ENCODE measurements at places on chromosomes 12 and 14. TPM values are rescaled to one million over a fixed set of nuclear protein-coding genes. Genes with fewer than 3 reads are reported as not detected.

- no peak for DNase-seq
Measured at GRCh38 chr14:82432301-82433105, 898.9 kb upstream of the SEL1L start.

- peak; percentile 63 for DNase-seq
Measured at GRCh38 chr14:54001189-54001878, 44.7 kb upstream of the BMP4 start.

- peak; percentile 72 for DNase-seq
Measured at GRCh38 chr14:76773188-76773885, 12.1 kb downstream of the VASH1 start.

- DNase-seq = peak; percentile 95
Measured at GRCh38 chr14:60331201-60332045, 82.4 kb downstream of the PPM1A start.

EPYC gene
- total RNA-seq = not detected

- no peak for DNase-seq
Measured at GRCh38 chr12:86959766-86960458, 703.7 kb upstream of the MGAT4C start.

DNA sequence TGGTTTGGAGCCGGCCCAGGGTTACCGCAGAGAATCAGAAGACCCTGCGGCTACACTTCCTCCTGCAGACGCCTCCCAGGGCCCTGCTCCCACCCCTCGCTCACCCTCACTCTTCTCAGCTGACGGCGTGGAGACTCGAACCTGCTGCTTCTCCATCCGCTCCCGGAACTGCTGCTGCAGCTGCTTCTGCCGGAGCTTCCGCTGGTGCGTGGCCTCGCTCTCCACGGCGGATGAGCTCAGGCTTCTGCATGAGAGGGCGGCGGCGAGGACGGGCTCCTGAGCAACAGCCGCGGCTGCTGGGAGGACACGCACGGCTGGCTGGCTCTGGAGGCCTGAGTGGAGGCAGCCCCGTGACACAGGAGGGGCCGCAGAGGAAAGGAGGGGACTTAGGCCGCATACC lies 33.3 kb downstream of the RAD52 start:
- peak; percentile 59 for DNase-seq

GPRC5D gene
- total RNA-seq = not detected

SERPINA9 gene
- not detected for total RNA-seq

DNA sequence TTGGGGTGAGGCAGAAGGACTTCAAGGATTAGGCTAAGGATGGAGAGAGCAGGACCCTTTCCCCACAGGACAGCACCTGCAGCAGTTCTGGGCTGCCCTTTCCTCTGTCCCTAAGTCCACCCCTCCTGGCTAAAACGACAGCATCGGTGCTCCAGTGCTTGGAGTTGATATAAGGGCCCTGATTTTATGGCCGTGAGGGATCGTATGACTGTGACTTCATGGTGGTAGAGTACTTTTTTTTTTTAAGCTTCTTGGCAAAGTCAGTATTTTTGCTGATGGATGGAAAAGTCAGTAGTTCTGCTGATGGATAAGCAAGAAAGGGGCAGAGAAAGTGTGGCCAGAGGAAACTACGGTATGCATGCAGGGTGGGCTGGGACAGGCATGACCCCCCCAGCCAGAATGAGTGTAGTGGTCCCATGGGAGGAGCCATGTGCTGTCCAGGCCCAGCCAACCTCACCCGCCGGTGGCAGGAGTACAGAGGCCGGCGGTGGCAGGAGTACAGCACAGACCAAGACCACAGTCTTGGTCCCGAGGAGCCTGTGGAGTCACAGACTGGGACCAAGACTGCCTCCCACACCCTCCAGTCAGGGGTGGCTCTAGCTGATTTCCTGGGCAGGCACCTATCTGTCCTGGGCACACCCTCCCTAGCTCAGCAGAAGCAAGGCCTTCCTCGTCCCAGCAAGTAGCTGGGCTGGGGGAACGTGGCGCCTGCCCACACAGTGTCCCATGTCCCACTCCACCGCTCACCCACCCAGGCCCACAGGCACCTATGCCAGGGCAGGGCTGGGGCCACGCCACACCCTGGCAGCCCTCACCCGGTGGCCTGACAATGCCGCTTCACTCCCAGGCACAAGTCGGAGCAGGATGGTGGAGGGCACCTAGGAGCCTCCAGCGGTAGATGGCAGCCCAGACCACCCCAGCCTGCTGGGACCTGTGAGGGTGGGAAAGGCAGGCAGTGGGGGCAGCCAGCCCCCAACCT lies 46.3 kb downstream of the CCDC88C start:
- no peak for DNase-seq

DNA sequence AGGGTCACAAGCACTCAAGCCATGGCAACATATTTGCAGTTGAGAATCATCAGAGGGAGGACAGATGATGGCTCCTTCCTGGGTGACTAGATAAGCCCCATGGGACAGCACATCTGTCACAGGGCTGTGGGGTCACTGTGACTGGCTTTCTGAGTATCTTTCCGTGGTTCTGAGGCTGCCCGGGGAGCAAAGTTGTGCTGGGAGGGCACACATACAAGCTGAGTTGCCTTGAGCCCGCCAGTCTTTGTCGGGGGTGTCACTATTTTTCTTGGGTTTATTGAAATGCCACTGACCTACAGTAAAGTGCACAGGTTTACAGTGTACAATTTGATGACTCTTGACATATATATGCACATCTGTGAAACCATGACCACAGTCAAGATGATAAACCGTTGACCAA lies 17.2 kb upstream of the KIF26A start:
- no peak for DNase-seq

DNA sequence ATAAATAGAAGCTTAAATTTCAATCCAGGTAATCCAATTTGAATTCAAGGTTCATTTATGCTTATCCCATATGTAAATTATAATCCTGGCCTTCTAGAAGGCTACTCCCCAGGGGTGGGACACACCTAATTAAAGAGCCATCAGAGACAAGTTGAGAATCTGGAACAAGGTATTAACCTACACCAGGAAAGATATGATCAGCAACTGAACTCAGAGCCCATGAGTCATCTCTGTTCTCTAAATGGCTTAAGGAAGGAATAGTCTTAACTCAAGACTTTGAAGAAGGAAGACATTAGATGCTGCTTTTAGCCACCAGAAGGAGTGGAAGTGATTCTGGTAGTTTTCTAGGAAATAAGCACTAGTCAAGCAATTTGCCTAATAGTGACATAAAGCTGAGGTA lies 88.0 kb downstream of the KIF21A start:
- DNase-seq = no peak

DNA sequence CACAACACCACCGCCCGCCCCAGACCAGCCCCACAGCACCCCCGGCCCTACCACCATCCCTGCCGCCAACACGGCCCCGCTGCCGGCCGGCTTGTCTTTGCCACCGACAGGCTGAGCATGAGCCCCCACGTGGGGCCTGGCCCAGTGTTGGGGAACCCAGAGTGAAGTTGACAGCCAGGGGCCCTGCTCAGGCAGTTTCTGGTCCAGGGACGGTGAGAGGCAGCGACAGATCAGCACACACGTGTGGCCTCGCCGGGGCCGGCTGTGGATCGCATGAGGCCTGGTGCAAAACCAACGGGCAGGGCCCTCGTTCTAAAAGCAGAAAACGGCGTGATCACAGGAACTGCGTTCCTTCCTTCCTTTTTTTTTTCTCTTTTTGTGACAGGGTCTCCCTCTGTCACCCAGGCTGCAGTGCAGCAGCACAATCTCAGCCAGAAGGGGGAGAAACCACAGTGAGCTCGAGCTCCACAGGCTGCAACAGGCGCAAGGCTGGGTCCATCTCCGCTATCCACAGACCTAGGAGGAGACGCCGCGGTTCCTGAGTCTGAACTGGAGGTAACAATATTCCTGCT lies 50.5 kb upstream of the FBRSL1 start:
- DNase-seq = no peak

DNA sequence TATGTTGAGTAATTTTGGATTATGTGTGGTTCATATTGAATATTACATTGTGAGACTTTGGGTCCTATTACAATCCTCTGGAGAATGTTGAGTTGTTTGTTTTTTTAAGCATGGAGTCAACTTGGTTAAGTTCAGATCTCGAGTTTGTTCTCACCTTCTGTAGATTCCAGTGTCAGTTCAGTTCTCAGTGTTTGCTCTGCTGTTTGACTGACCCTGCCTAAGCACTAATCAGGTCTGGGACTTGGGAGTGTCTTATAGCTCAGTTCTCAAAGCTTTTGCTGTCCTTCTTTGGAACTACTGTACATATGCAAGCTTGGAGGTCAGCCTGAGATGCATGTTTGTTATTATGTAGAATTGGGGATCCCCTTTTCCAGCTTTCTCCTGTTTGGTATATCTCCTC lies 63.1 kb downstream of the DIP2B start:
- no peak for DNase-seq

DIABLO gene
- total RNA-seq = 85.7 TPM

- peak; percentile 67 for DNase-seq
Measured at GRCh38 chr12:4168036-4168435, 105.5 kb upstream of the CCND2 start.

All from endodermal cell (in vitro differentiated cells).